Fibroblast of mammary gland (primary cell): ENCODE measurements at places on chromosomes 12 and 14.

DNA sequence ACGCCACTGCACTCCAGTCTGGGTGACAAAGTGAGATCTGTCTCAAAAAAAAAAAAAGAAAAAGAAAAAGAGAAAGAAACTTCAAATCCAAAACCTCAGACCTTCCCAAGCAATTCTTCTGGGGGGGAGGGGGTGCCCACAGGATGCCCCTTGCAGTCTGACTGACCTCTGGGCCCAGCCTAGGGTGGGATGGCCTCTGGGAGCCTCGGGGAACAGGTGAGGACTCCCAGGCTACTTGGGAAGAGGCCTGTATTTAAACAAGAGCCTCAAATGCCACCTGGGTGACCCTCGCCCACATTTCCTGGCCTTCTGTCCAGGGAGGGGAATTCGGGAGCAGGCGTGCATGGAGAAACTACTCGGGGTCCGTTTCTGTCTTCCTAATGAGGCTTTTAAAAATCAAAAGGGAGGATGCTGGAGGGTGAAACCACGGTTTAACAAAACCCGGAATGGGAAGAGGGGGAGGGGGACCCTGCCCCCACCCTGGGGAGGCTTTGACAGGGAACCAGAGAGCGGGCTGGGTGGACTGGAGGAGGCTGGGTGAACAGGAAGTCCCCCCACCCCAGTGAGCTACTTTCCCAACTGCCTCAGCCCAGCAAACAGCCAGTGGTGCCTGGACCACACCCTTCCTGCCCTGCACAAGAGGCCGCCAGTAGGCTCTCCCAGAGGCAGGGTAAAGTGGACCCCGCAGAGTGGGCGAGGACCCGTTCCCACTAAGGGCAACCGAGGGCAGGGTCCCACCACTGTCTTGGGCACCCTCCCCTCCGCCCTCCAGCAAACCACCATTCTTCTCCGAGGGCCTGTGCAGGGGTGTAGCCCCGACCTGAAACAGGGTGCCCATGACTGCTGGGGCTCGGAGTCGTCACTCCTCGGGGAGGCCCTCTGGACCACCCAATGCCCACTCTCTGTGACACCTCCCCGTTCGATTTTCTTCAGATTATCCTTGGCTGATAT, 1.5 kb upstream of the FBRSL1 start:
- DNase-seq = no peak

DNA sequence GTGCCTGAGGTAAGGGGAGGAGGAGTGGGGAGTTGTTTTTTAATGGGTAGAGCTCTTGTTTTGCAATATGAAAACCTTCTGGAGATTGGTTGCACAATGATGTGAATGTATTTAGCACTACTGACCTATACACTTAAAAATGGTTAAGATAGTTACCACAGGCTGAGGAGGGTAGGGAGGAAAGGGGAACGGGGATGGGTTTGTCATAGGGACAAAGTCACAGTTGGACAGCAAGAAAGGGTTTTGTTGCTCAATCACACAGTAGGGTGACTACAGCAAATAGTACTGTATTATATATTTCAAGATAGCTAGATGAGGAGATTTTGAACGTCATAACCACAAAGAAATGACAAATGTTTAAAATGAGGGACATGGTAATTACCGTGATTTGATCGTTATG, 1562.4 kb downstream of the AACS start:
- DNase-seq = no peak

DNA sequence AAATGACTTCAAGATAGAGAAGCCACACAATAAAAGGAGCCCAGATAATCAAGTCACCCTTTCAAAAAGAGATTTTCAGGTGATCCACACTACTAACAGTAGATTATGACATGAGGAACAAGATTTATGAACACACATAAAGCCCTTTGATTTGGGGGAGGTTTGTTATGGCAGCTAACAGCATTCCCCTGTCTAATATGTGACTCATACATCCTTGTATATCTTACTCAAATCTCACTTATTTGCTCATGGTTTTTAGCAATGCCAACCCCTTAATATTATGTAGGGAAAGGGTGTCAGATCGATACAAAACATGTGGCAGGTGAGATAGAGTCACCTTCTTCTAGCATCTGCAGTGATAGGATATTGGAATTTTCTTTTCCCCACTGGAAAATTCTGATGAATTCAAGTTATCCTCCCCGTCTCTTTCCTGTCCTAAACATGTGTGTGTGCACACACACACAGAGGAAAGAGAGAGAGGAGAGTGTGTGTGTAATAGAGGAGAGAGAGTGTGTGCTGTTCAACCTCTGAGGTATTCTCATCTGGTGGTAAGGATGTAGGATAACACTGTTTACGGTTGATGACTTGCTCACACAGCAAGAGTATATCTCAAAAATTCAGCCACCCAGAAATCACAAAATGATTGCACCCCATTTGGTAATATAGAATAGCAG, 319.9 kb downstream of the KCNC2 start:
- DNase-seq = peak; percentile 57

- peak; percentile 60 for DNase-seq
Observed at GRCh38 chr12:98002887-98003493, 512.4 kb upstream of the TMPO start.

- DNase-seq = peak; percentile 1
Observed at GRCh38 chr12:44246482-44247105, 410.7 kb downstream of the TMEM117 start.

GRCh38 chr14:54782751-54783659, 119.6 kb downstream of the GCH1 start:
- no peak for DNase-seq

DNA sequence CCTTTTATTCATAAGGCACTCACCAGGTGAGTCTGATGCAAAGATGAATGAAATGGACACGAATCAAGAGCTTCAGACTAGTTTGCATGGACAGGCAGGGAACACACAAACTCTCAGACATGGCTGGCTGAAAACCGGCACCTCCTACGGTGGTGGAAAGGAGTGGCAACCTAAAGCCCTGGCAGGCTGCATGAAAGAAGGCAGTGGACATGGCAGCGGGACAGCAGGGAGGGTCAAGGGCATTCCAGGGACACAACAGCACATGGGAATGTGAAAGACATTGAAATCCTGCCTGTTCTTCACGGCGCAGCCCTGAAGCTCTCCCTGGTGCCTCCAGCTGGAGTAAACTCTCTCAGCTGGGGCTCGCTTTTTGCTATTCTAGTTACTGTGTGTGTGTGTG, 16.6 kb upstream of the LRTM2 start:
- DNase-seq = no peak

DNA sequence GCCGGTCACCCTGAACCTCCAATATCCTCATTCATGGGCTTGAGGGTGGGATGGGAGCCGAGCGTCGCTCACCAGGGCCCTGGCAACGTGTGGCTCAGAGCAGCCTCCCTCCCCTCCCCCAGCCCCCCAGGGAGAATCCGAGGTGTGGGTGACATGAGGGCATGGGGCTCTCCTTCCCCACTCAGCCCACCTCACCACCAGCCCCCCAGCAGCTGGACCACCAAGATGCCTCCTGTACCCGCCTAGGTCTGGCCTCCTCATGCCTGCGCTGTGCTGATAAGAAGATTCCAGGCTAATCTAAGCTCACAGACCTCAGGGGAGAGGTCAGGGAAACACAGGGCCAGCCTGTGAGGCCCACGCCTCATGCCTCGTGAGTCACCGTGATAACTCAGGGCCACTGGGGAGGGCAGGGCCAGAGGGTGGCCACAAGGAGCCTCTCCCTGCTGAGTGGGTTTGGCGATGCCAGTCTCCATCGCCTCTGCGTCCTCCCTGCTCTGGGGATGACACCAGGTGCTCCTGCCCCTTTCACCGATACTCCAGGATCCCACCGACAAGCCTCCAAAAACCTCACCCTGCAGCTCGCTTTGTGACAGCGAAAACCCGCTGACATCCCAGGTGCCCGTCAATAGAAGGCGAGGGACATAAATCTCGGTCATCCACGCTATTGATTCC, 56.9 kb downstream of the TESC start:
- DNase-seq = no peak

DNA sequence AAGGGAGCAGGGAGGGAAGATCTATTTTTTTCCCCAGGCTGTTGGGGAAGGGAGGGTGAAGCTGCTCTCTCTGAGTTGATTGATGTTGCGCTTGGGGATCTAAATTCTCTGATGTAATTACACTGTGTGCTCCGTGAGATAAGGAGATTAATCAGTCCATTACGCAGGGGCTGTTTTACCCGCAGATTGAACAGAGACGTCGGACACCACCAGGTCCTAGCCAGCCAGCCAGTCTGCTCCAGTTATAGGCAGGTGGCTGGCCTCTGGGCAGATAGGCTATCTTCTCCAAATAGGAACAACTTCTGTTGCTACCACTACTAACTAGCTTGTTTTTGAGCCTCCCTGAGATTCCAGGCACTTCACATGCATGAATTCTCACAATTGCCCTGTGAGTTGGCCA, 91.1 kb downstream of the SRRM4 start:
- DNase-seq = no peak

- DNase-seq = no peak
Observed at GRCh38 chr12:94165670-94166364, 17.4 kb downstream of the PLXNC1 start.

DNA sequence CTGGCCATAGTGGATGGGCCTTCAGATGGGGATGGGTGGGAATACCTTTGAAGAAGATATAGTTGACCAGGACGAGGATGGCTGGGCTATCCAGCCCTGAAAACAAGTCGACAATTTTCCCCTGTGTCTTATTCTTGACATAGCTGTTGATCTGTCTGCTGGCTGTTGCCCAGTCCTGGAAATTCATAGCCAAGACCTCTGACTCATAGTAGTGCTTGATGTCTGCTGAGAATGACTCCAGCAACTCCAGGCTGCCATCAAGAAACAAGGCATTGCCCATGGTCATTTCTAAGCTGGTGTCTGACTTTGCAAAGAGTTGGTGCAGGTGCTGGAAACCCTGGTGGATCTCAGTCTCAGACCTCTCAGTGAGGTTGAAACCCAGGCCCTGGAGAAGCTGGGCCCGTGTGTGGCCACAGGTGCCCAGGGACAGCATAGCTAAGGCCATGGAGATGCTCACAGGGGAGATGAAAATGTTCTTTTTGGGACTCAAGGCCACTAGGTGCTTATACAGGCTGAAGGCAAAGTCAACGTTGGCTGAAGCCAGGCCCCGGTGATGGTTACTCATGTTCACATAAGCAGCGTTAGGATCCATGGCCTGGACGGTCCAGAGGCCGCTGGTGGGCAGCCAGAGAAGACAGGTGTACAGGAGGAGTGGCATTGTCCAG, 9.0 kb downstream of the SERPINA6 start:
- DNase-seq = peak; percentile 79

- no peak for DNase-seq
Observed at GRCh38 chr12:32995623-32996022, 99.0 kb upstream of the PKP2 start.

DNA sequence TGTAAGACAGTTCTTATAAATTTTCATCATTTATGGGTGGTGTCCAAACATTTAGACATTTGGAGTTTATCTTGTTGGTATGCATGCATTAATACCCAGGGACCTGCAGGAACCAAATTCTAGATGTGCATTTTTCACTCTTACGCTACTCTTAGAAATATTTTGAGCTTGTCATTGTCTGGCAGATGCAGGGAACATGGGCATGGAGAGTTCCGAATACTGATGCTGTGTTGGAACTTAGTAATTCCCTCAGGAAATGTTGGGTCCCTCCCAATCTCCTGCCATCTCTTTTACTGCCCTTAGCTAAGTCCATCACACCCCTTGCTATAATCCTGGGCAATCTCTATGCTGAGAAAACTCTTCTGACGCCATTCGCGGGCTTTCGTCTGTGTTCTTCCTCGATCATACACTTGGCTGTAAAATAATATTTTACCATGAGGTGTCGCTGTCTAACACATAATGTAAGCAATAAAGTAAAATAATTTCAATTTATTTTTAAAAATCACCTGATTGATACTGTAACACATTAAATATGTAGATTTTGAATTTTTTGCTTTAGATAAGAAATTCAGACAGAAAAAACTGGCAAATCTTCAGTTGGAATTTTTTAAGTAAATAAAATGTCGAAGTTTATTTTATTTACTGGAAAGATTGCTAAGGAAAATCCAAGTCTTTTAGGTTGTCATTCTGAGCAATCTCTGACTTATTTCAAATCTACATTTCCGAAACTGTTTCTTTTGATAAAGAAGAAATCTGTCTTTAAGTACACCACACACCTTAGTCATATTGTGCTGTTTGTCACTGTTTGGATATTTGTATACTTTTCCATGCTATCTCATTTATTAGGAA, 304.1 kb upstream of the SSTR1 start:
- DNase-seq = peak; percentile 71

DNA sequence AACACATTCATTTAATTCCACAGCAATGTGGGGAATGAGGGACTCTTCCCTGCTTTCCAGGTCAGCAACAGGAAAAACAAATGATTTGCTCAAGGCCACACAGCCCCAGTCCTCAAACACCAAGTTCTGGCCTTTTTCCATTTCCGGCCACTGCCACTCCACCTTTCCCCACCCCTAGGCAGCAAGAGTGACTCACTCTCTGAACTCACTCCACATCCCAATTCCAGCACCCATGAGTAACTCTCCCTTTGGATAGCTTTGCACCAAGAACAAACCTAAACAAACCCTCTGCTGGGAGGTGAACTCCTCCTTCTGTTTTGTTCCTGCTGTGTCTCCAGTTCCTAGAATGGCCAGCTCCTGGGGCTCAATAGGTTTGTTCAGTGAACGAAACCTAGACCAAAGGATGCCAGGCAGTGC, 30.4 kb upstream of the PLEKHG6 start:
- peak; percentile 93 for DNase-seq

- peak; percentile 94 for DNase-seq
Observed at GRCh38 chr12:94941440-94941862, 62.0 kb downstream of the NDUFA12 start.

- peak; percentile 62 for DNase-seq
Observed at GRCh38 chr12:21697904-21698630, 40.4 kb upstream of the LDHB start.

- no peak for DNase-seq
Observed at GRCh38 chr12:91384366-91384765, 201.7 kb upstream of the DCN start.

DNA sequence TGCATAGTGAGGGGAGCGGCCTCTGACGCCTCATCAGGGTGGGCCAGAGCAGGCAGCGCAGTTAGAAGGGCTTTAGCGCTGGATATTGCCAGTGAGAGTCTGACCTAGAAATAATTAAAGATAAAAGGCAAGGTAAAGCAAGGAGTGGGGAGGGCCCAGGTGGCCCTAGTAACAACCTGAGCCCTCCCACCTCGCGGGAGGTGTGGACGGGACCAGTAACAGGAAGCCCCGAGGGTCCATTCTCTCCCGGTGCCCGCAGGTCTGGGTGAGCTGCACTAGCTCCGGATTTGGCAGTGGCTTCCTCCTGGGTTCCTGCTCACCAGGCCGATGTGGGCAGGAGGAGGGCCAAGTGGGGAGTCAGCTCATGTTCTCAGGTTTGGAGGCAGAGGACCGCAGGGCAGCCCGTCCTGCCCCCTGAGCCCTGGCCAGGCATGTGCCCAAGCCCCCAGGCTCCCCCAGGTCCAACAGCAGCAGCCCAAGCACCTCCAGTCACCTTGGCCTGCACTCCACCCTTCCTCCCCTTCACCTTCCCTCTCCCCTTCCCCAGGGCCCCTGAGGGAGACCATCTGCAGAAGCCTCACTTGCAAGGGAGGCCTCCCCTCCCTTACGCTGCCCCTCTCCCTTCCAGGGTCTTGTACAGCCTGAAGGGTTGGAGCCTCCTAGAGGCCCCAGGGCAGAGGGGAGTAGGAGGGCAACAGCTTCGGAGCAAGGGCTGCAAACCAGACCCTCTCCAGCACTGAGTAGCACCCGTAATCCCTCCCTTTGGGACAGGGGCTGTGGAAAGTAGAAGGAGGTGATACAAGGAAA, 144.3 kb upstream of the FKBP4 start:
- no peak for DNase-seq
